ENCODE measurements at places on chromosomes 7 and 10.

DNA sequence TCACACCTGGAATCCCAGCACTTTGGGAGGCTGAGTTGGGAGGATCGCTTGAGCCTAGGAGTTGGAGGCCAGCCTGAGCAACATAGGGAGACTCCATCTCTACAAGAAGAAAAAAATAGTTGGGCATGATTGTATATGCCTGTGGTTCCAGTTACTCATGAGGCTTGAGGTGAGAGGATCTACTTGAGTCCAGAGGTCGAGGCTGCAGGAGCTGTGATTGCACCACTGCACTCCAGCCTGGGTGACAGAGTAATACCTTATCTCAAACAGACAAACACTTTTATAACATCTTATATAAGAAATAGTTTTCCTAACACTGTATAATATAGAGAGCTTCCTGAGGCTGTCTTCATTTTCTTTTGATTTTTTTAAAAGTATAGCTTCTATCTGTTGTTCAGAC lies 448.4 kb upstream of the COBL start:
- DNase-seq, result no peak

DNA sequence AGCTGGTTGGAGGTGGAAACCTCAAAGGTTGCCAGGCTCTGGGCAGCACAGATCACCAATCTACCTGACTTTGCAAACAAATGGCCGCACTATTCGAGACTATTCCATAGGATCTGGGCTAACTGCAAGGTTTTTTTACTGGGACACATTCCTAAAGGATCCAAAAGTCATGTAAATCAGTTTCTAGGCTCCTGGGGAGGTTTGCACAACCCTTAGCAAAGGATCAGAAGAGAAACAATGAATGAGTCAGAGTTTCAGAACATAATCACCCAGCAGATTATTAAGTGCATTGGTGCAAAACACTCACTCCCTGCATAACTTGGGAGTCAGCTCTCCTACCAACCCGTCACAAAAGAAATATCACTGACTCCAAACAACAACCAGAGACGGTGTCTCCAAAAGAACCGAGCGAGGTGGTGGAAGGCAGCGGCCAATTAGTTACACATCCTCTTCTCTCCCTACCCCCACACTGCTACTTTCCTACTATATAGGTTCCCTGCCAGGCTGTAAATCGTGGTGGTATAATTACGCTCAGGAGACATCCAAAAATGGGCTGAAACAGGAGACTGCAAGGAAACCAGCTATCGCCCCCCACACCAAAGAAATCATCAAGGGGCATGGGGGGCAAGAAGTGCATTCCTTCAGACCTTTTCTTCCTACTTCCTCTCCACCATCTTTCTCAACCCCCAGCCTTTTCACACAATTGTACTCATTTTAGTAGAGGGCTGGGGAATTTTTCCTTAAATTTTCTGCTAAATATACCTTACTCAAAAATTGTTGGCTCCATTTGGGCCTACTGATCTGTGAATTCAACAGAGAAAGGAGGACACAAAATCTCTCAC lies 3.2 kb downstream of the UBE2H start:
- DNase-seq, result no peak

GRCh38 chr7:68800316-68800715 lies 798.0 kb upstream of the AUTS2 start:
- no peak for DNase-seq

DNA sequence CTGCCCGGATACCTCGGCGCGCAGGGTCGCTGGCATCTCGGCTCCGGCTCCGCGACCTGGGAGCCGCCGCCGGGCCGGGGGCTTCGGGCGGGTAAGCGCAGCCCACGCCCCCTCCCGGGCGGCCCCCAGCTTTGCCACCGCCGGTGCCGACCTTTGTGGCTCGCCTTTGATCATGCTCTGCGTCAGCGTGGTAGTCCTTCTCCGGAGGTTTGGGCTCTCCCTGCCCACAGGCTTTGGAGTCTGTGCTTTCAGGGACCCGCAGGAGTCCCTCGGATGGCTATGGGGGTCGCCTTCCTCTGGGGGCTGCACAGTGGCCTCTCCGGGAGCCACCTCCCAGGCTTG lies 7.3 kb downstream of the ATP6V1F start:
- no peak for DNase-seq

- DNase-seq, result no peak
These were observed 4.3 kb downstream of the TLX1 start for GRCh38 chr10:101135141-101136006.

GRCh38 chr10:84211566-84211965 lies 13.8 kb downstream of the LRIT2 start:
- no peak for DNase-seq

- no peak for DNase-seq
These were observed 410.0 kb upstream of the RNF32 start for GRCh38 chr7:156230576-156230975.

DNA sequence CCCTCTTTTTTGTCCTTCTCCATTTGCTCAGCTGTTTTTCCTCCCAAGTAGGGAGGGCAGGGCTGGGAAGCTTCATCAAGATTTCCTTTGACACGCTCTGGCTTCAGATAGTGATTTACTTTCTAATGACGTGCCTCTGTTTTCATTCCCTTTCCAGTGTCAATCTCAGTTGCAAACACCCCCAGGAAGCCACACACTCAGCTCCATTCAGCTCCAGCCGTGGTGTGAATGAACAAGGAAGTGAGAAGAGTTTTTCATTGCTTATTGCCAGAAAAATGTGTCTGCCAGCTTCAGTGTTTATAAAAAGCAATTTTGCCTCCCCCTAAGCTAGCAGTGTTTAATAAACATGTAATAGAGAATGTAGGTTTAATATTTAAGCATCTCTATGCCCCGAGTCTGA lies 108.7 kb upstream of the DPP6 start:
- DNase-seq, result no peak

- DNase-seq, result no peak
These were observed 1.8 kb downstream of the CHRM2 start for GRCh38 chr7:136869991-136870865.

DNA sequence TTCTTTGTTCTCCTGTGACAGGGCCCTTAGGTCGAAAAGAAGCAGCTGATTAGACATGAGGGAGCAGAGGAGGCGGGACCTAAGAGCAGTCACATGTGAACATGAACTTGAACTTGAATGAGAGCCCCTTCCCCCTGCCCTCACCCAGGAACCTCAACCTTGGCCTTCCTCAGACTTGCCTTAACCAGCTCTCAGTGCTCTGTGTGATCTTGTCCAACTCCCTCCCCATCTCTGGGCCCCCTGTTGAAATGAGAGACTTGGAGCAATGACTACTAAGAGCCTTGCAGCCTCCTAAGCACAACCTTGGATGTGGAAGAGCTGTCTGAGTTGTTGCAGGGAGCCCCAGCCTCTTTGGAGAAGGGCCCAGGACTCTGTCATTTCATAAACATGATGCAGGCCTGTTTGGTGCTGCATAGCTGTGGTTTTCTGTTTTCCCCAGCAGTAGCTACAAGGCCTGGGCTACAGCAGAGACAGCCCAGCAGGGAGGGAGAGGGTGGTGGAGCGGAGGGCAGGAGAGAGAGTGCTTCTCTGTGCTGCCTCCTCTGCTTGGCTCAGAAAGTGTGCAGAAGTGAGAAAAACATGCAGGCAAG lies 123.9 kb upstream of the ZMIZ1 start:
- no peak for DNase-seq

DNA sequence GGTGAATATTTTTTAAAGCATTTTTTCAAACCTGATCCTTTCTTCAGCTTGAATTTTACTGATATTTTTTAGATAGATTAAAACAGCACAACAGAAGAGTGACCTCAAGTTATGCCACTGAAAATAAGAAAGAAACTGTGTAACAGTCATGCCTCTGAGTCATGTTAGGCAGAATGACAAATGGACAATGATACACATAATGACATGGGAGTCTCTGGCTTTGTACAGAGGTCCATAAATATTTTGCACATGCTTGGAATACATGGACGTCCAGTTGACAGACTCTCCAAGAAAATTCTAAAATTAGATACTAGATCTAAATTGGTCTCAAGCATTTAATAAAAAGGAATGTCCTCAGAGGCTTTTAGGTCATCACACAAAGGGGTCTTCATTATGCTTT lies 21.9 kb upstream of the SEMA3A start:
- no peak for DNase-seq

DNA sequence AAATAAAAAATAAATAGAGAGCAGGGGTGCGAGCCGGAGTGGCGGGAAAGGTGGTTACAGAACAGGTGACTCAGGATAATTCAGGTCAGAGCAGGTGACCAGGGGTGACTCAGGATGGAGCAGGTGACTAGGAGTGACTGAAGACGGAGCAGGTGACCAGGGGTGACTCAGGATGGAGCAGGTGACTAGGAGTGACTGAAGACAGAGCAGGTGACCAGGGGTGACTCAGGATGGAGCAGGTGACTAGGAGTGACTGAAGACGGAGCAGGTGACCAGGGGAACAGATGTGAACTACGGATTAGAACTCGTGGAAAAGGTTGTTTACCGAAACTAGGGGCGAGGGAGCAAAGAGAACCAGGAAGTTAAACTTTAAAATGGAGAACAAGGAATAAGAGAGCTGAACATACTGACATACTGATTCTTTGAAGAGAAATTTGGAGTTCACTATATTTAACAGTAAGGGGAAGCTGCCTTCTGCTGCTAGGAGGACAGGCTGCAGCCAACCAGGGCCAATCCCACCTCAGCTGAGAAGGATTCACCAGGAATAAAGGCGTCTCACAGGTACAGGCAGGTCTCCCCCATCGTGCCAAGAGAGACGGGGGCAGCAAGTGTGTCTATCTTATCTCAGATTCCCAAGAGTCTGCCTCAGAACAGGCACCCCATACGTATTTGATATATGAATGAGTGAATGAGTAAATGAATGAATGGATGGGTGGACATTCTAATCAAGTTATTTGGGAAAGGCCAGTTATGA lies 101.3 kb downstream of the CPXM2 start:
- no peak for DNase-seq

- no peak for DNase-seq
These were observed 293.6 kb upstream of the ZMIZ1 start for GRCh38 chr10:78774999-78775711.

- no peak for DNase-seq
These were observed 92.9 kb upstream of the STK17A start for GRCh38 chr7:43490016-43490415.

GRCh38 chr7:158322616-158323530 lies 264.8 kb downstream of the PTPRN2 start:
- DNase-seq, result no peak

DNA sequence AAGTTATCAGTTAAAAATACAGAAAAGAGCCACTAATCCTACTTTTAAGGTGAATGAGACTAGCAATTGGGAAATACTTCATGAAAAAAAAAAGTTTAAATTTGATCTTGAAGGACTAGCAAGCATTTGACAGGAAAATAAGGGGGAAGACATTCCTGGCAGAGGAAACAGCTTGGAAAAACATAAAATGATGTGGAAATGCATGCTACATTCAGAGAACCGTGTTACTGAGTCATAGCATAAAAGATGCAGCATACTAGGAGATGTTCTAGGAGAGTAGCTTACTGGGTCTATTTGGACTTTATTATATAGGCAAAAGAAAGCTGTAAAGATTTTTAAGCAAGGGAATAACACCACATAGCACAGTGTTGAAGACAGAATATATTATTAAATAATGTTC lies 108.6 kb upstream of the COL1A2 start:
- DNase-seq, result no peak

- no peak for DNase-seq
These were observed 94.0 kb downstream of the C10orf105 start for GRCh38 chr10:71625445-71626175.

GRCh38 chr7:94012746-94013145 lies 8.6 kb upstream of the BET1 start:
- no peak for DNase-seq

DNA sequence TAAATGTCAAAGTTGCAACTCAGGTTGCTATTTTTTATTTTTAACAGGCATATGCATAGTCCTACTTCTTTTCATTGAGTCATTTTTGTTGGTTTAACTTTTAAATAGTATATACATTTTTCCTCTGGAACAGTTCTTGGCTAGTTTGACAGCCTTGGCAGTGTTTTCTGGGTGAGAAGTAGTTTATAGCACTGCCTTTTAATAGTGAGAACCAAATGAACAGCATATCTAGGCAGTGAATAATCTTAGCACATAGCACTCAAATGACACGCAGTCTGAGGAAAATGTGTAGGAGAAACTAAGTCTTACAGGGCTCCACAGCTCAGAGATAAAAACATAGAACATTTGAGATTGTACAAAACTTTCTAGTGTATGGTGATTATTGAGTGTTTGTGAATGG lies 265.5 kb upstream of the POT1 start:
- no peak for DNase-seq

DNA sequence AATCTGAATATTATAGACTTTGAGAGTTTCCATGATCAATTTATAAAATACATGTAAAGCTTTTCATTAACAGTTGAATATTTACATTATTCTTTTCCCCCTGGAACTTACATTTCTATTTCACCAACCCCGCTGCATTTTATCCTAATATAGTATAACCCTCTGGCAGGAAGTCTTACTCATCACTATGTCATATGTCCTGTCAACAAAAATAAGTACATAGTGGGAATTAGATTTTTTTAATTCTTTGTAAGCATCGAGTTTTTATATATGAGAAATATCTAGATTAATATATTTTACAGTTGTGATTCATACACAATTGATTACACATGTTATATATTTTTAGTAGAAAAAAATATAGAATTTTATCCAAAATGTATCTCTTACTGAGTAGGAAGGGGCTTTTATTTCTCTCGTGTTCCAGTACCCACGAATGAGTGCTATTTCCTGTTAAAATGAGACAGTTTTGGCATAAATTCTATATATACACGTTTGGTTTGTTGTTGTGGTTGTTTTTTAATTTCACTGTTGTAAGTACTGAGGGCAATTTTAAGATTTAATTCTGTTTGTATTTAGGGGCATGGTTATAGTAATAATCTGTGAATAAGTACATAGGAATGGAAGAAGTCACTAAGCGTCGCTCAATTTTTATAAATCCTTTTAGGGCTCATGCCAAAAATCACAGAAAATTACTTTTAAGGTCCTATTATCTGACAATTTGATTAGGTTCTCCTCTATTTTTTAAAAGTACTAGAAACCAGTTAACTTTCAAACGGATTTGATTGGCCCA lies 87.1 kb downstream of the HECW1 start:
- DNase-seq, result no peak

- no peak for DNase-seq
These were observed 109.6 kb downstream of the WNT2 start for GRCh38 chr7:117212969-117213877.

GRCh38 chr7:57210212-57210611 lies 78.0 kb upstream of the ZNF479 start:
- no peak for DNase-seq

GRCh38 chr7:44272981-44273380 lies 52.4 kb downstream of the CAMK2B start:
- no peak for DNase-seq

- no peak for DNase-seq
These were observed 65.8 kb downstream of the PIP4K2A start for GRCh38 chr10:22648547-22648961.

GRCh38 chr7:41731493-41732435 lies 28.9 kb upstream of the INHBA start:
- DNase-seq, result no peak

GRCh38 chr10:105837951-105838350 lies 1196.9 kb downstream of the SORCS3 start:
- DNase-seq, result no peak

GRCh38 chr10:72719941-72720592 lies 28.1 kb downstream of the MCU start:
- no peak for DNase-seq

GRCh38 chr7:107725138-107725740 lies 18.7 kb upstream of the CBLL1 start:
- no peak for DNase-seq

- DNase-seq, result no peak
These were observed 128.6 kb downstream of the OAT start for GRCh38 chr10:124289851-124290795.

- DNase-seq, result no peak
These were observed 413.7 kb upstream of the GHITM start for GRCh38 chr10:83725567-83725966.

GRCh38 chr7:107168233-107169119 lies at the start of gene HBP1:
Gene HBP1, plus strand, starts transcription at chr7:107169003. Its CDS starts 10,891 bp downstream, at chr7:107179894.
- DNase-seq, result peak; percentile 88
